Central memory CD8-positive, alpha-beta T cell (primary cell): ENCODE measurements at places on chromosomes 5 and 9.

GRCh38 chr5:91245871-91246270 is 137.2 kb downstream of the ARRDC3 start:
- DNase-seq: no peak

GRCh38 chr5:10652151-10652550 is 88.3 kb downstream of the ANKRD33B start:
- DNase-seq: no peak

DNA sequence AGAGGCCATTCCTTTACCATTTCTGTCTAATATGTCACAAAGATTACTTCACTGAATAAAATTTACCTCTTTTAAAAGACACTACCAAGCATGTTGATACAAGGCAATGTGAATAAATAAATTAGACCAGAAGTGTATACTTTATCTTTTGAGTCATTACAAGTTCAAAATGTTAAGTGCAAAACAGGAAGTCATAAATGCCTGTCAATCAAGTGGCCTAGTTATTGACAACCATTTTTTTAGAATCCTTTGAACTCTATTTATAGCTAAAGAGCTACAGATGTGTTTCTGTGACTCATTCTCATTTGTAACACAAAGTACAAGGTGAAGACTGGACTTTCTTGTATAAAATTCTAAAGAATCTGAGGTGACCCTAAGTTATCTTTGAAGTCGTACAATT is 602.7 kb upstream of the SEMA6A start:
- no peak for DNase-seq

- no peak for DNase-seq
Observed at GRCh38 chr9:114287001-114287762, 35.7 kb upstream of the ORM1 start.

DNA sequence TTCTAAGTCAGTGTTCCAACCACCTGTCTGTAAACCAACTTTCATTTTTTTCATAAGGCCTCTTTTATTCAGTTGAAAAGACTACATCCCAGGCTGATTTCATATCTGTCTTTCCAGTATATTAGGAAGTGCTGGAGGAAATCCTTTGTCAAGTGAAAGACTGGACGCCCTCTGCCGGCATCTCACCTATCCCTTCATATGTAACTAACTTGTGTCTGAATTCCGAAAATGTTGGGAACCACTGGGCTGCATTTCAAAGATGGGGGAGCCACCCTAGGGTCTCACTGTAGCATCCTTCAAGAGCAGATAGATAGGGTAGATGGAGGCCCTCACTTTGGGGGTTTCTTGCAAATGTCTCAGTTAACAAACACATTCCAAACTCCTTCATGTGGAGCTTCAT is 569.8 kb downstream of the CTNND2 start:
- no peak for DNase-seq

DNA sequence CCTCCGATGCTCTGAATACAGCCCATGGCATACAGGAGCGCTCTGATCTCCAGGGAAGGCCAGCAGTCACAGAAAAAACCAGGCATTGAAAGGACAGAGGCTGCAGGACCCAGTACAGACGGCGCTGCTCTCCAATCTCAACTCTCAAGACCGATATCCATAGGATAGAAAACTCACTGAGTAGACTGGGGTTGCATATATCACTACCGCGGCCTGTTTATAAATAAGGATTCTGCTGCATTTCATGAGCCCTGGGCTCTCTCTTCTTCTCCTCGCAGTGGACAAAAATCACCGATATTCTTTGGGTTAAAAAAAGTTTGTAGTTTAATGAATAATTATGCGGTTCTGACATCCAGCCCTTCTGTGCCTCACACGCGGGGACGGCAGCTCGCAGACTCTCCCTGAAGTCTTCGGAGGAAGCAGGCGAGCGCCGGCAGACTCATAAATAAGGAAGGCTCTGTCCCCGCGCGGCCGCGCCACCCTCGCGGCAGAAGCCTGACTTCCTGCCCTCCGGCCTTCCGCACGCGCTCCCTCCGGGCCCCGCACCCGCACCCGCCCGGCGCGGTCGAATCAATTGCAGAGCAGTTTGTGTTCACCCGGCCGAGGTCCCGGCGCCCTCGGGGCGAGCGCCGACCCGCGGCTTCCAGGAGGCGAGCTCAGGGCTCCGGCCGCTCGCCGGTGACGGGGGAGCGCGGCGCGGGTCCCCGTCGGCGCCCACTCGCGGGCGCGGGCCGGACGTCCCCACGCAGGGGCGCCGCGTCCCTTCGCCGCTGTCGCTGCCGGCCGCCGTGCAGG is at the start of gene FAM78A:
Gene FAM78A (minus strand): TSS at position 417 of the 795 bp plus-strand sequence. CDS start 331 bp downstream, at position 86.
- no peak for DNase-seq
